ENCODE measurements at places on chromosomes 13 and 19.

- DNase-seq = no peak
These were observed at the start of gene GIPR for GRCh38 chr19:45667620-45668341. Gene GIPR, plus strand, starts transcription at chr19:45668221. Its CDS starts 1,300 bp downstream, at chr19:45669521.

- DNase-seq = peak; percentile 30
These were observed 759 bp downstream of the ZMYM2 start for GRCh38 chr13:19959141-19959830.

GRCh38 chr19:48757089-48757675 lies 1.9 kb downstream of the FGF21 start:
- no peak for DNase-seq

DNA sequence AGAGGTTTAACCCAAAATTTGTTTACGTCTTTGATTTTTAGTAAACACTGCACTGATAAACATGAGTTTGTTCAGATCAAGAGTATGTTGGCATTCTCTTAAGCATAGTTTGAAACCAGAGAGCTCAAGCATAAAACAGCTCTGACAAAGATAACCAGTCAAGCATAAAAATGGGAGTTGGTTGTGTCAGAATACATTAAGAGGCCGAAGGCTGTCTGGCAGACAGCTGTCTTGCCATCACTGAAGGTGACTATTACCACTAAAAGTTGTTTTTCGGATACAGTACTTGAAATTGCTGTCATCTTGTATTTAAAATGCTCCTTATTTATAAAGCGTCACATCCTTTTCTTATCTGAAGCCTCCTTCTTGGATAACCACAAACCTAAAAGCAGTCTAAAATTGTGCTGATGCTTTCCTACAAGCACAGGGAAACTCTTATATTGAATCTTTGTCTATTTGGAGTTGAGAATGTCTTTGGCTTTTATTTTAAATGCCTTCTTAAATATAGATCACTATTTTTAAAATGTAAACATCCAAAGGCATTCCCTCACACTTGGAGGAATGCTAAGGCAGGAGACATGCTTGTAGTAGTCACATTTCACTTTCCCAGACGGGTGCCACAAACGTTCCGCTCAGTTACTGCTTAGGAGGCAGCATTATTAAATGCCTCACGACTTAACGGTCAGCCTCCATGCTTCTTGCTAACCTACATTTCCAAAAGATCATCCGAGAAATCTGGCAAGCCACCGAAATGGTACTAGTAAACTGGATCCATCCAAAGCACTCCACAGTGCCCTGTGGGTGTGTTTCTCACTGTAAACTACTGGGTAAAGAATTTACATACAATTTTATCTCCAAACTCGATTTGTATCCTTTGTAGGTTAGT lies 1.5 kb downstream of the SMAD9 start:
- no peak for DNase-seq

DNA sequence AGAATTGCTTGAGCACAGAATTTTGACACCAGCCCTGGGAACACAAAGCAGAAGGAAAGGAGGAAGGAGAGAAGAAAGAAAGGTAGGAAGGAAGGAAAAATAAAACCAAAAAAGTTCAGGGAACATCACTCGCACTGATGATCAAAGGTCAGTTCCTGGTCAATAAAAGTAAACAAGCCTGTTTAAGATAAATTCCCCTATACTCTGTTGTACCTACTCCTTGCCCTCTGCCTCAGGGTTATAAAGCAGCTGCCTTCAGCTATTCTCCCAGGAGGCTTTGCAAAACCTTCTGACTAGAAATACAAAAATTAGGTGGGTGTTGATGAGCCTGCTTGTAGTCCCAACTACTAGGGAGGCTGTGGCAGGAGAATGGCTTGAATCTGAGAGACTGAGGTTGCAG lies 14.9 kb upstream of the ZNF91 start:
- no peak for DNase-seq

GRCh38 chr13:60754211-60755090 lies 357.4 kb downstream of the TDRD3 start:
- no peak for DNase-seq

DNA sequence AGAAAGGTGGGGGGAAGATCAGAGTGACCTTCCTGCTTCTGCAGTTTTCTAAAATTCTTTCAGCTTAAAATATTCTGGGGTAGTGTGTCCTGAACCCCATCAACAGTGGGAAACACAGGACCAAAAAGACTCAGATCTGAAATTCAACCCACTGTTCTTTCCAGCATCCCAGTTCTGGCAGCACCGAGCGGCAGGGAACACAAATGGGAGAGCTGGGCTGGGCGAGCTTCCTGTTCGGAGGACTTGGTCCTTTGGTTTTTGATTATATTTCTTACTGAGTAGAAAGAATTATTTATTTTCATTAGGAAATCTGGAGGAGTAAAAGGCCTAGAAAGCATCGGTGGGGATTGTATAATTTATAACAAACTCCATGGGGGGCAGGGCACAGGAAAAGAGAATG lies 239.1 kb downstream of the COG6 start:
- DNase-seq = no peak

DNA sequence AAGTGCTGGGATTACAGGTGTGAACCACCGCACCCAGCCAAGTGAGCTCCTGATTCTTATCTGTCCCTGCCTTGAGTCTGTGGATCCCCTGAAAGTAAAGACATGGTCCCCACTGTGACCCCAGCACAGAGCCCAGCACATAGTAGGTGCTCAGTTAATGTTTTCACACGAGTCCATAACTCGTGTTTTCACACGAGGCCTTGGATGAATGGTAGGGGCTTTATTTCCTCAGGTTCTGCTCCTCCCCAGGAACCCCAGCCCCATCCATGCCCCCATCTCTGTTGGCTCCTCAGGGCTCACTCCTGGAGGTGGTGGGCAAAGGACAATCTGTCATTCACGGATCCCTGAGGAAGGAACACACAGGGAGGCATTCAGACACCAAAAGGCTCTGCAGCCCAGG lies 23.6 kb upstream of the PDE4C start:
- DNase-seq = no peak

GRCh38 chr13:91358387-91358782 lies 10.9 kb downstream of the MIR17HG start:
- no peak for DNase-seq

DNA sequence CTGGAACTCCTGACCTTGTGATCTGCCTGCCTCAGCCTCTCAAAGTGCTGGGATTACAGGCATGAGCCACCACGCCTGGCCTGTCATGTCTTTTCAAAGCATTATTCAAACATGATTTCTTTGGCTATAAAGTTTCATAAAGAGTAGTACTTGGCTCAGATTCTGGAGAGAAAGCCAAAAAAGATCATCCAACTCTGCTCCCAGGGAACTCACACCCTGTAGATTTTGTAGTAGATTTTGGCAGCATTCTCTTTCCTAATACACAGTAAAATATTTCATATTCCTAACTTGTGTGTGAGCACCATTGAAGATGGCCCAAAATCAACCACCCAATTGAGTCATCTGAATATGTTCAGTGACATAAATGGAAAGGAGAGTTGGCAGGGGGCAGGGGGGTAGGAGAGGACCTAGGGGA lies 48.4 kb downstream of the CAB39L start:
- DNase-seq = no peak

- no peak for DNase-seq
These were observed 3.3 kb downstream of the FCER2 start for GRCh38 chr19:7698583-7698982.

- DNase-seq = no peak
These were observed 1.5 kb downstream of the FUT1 start for GRCh38 chr19:48750771-48751504.

GRCh38 chr19:30202060-30202600 lies 170.1 kb upstream of the ZNF536 start:
- no peak for DNase-seq

DNA sequence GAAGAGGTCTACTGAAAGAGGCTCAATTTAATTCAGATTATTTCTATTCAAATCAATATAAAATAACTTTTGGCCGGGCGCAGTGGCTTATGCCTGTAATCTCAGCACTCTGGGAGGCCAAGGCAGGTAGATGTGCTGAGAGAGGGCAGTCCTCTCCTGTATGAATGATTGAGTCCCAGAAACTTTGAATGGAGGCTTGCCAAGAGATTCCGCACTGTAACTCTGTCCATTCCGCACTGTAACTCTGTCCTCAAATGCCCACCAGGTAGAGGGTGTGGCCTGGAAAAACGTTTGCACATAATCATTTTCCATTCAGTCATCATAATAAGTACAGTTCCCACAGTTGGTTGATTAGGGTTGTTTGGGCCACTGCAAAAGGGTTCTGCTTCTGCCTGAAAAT lies 274.7 kb upstream of the SOX21 start:
- no peak for DNase-seq

DNA sequence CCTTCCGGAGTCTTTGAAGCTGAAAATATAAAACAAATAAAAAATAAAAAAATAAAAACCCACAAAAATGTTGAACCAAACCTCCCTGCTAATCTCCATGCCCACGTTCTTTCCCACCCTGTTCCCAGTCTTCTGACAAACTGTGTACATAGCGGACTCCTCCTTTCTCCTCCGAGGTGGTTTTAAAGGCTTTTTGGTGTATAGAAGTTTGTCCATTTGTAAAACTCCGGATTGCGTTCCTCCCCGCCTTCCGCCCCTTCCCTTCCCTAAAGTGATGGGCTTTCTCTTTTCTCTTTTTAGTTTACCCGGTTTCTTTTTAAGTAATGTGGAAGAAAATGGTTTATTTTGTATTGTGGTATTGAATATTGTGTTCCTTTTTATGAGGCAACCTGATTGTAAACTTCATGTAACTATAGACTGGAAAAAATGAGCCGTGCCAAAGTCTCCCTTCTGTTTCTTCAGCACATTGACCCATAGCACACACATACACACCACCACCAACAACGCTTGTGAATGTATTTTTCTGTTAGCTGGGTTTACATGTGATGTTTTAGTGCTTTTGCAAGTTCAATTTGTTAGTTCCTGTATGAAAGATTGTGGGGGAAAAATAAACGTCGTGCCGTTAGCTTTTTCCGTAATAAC lies 4.4 kb downstream of the ZIC2 start:
- DNase-seq = no peak

- peak; percentile 98 for DNase-seq
These were observed at the start of gene SMIM7 for GRCh38 chr19:16659832-16660708. Gene SMIM7, minus strand, starts transcription at chr19:16660144. Its CDS starts 34 bp downstream, at chr19:16660110.

- no peak for DNase-seq
These were observed 6.5 kb upstream of the GPC6 start for GRCh38 chr13:93220073-93220472.

GRCh38 chr13:103557878-103558277 lies 491.7 kb upstream of the SLC10A2 start:
- no peak for DNase-seq

- no peak for DNase-seq
These were observed 6.9 kb downstream of the PKN1 start for GRCh38 chr19:14440049-14440448.

DNA sequence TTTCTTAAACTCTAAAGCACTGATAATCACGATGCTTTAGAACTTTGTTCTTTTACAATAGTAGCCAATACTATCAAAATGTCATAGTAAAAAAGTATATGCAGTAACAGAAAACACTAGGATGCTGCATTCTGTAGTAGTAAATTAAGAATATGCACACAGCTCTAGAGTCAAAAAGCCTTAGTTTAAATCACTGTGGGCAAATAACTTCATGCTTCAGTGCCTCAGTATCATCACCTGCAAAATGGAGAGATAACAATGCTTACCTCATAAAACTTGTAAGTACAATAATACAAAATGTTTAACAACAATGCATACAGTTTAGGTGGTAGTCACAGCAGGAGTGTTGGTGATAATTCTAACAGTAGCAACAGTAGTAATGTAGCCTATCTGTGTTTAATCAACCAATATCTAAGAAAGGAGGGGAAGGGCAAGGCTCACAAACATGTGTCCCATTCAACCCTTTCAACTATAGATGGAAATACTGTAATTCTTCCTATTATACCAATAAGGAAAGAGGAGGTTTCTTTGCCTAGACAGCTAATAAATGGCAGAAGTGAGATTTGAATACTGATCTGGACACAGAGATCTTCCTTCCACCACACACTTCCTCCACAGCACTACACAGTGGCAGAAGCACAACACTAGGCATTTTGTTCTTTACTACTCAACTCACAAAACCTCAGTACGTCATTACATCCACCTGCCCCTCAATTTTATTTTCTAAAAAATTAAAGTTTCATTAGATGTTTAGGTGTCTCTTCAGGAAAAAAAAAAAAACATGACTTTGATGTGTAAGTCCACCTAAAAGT lies 4.6 kb downstream of the RBM26 start:
- DNase-seq = no peak

DNA sequence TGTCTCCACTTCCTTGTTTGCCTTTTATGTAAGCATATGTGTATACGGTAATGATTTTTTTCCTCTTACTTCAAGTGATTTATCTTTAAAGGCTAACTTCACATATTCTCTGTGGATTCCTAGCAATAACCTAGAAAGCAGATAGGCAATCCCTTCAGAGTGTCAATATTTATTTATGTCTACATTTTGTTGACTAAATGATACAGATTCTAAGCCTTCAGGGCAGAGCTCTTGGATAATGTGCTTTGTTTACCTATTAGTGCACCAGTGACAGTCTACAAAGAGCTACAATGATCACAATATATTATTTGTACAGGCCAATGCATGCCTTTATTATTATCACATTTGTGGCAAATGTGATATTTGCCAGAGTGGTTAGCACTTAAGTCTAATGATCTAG lies 406.2 kb downstream of the EFNB2 start:
- DNase-seq = no peak

GRCh38 chr19:17647071-17648020 lies 40.8 kb downstream of the UNC13A start:
- no peak for DNase-seq

- no peak for DNase-seq
These were observed 7.4 kb downstream of the CYSLTR2 start for GRCh38 chr13:48661107-48661506.

GRCh38 chr13:30798776-30799355 lies 63.5 kb downstream of the ALOX5AP start:
- no peak for DNase-seq

- no peak for DNase-seq
These were observed 16.8 kb upstream of the IGSF23 start for GRCh38 chr19:44596428-44597130.

DNA sequence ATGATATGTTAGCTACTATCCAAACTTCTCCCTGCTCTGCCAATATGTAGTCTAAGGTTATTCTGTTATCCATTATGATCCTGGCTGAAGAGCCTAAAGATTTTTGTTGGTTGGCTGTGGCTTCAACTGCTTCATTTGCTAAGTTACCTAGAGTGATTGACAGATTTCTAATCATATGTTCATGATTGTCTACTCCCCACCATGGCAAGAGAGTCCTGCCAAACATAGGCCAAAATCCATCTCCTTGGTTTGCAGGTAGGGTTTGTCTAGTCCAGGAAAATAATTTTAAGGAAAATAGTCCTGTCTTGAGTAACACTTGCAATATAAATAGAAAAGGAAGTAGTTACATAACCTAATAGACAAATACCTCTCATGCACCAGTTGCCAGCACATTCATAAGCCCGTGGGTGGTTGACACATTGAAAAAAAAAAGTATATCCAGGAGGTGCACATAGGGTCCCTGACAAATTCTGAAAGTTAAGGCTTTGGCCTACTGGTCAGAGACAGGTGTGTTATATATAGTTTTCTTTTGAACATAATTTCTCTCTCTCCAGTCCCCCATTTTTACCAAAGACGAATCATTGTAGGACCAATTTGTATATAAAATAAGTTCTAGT lies 5.4 kb upstream of the CBY2 start:
- DNase-seq = no peak
